ENCODE measurements at places on chromosomes 16 and 17.

DNA sequence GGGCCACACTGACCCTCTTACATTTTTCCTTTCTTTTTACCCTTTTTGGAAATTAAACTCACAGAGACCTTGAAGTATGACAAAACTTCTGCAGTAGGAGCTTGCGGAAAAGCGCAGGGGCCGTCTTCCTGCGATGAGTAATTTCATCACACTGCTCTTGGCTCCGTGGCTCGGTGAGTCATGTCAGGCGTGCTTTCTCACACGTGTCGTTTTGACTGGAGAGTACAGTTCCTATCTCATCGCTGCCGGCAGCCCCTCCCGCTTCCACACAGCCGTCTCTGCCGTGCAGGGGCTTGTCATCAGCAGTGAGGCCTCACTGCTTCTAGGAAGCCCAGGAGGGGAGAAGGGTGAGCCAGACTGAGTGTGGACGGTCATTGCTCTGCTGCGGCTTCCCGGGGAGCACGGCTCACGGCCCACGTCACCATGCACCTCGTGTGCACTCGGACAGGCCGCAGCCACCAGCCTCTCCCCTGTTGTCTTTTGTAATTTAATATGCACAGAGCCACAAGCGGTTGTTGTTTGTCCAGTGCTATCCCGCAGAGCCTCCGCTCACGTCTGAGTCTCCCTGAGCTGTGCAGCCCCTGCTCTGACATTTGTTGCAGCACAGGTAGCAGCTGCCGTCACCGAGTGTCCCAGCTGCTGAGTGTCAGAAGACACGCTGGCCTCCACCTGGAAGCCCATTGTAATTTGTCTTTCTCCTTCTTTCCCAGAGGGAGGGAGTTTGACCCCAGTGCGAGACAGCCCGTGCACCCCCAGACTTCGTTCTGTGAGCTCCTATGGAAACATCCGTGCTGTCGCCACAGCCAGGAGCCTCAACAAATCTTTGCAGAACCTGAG lies 99.4 kb upstream of the CHMP6 start:
- DNase-seq = peak; percentile 76

- DNase-seq = no peak
Observed at GRCh38 chr17:9195961-9196670, 174.8 kb downstream of the NTN1 start.

GRCh38 chr17:28368306-28368831 lies 1.7 kb downstream of the VTN start:
- no peak for DNase-seq

DNA sequence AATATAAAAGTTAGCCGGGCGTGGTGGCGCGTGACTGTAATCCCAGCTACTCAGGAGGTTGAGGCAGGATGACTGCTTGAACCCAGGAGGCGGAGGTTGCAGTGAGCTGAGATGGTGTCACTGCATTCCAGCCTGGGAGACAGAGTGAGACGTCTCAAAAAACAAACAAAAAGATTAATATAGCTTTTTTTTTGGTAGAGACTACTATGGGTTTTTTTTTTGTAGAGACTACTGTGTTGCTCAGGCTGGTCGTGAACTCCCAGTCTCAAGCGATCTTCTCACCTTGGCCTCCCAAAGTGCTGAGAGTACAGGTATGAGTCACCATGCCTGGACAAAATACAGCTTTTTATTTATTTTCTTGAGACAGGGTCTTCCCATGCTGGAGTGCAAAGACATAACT lies 20.2 kb downstream of the ZNRF1 start:
- no peak for DNase-seq

- DNase-seq = no peak
Observed at GRCh38 chr16:13936596-13937081, 16.7 kb downstream of the ERCC4 start.

DNA sequence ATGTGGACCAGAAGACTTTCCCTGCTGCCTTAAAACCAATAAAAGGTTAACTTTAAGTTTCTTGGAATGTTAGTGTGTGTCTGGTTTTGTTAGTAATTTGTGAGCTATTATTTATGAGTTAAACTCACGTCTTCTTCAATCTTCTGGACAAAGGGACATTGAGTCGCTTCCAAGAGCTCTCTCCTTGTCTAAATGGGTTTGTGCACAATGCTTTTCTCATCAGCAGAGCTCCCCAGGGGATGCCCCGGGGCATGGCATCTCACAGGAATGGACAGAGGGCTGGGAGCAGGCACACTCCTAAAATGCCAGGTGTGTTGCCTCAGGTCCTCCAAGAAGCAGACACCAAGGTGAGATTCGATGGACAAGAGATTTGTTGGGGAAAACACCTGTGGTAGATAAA lies 90.5 kb downstream of the RGS9 start:
- no peak for DNase-seq

DNA sequence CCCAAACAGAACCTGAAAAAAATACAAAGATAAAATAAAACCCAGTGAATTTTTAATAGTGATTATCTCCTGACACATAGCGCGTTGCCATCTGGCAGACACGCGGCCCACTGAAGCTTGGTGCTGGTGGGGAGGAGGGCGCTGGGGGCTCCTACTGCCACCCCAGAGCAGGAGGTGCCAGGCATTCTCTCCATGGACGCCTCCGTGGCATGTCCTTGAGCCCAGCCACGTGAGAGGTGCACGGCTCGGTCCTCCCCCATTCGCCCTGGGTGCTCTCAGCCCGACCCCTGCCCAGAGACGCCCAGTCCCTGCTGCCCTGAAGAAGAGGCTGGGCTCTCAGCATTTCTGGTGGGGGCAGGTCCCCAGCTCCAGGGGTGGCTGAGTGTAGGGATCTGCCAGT lies 142.2 kb upstream of the GSE1 start:
- DNase-seq = no peak

- no peak for DNase-seq
Observed at GRCh38 chr17:70159980-70160379, 9.4 kb upstream of the KCNJ2 start.

- no peak for DNase-seq
Observed at GRCh38 chr17:61786088-61786487, 77.2 kb downstream of the BRIP1 start.

- no peak for DNase-seq
Observed at GRCh38 chr16:10675861-10676260, 18.9 kb downstream of the TEKT5 start.

DNA sequence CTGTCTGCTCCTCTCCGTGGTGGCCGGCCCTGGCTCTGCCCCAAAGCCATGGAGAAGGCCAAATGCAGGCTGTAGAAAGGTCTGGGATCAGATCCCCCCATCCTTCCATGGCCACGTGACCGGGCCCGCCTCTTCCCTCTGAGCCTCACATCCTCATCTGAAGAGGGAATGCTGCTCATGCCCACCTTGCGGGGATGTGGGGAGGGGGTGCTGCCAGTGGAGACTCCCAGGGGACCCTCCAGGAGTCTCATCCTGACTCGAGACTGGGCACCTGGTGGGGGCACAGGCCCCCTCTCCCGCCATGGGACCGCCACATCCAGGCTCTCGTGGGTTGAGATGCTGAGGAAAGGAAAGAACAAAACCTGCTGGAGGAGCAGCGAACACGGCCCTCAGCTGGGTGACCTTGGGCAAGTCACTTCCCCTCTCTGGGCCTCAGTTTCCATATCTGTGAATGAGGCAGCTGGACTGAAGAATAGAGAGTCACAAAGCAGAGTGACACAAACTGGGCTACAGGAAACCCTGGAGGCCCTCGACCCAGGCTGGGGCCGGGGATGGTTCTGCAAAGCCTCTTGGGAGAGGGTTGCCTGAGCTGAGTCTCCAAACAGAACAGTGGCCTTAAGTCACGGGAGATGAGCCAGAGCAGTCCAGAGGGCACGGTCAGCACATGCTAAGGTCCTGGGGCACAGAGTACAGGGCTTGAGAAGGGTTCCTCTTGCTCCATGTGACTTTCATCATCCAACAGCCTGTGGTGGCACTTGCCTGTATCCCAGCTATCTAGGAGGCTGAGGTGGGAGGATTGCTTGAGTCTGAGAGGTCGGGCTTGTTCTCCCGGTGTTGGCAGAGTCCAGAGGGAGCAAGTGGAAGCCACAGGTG lies 30.1 kb downstream of the SOCS1 start:
- no peak for DNase-seq

- DNase-seq = no peak
Observed at GRCh38 chr17:78252111-78252634, 20.7 kb downstream of the TMEM235 start.

DNA sequence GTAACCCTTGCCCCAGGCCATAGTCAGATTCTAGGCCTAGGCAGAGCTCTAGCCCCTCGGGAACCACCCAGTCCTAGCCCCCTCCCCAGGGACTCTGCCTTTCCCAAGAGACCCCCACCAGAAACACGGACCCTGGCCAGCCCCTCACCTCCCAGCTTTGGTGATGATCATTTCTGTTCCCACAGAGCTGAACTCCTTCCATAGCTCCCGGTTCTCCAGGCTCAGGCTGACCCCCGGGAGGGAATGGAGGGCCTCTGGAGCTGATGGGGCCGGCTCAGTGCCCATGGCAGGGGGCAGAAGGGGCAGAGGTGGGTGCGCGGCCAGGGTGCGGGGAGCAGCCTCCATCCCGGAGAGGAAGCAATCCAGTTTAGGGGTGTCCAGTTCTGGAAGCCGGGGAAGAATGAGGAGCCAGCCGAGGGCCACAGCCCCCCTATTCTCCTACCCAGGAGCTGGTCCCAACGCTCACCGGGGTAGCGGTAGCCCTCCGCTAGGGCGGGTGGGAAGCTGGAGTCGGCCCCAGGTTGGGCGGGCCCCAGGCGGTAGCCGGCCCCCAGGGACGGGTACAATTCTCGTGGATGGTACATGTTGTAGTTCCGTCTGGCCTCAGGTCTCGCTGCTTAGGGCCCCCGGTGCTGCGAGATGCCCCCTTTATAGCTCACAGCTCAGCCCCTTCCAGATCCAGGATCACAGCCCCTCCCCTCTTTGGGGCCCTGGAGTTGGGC lies 953 bp downstream of the TBX6 start:
- no peak for DNase-seq

- no peak for DNase-seq
Observed at GRCh38 chr17:45851464-45851863, 6.8 kb downstream of the SPPL2C start.

- no peak for DNase-seq
Observed at GRCh38 chr16:38941-39892, 14.2 kb downstream of the POLR3K start.

DNA sequence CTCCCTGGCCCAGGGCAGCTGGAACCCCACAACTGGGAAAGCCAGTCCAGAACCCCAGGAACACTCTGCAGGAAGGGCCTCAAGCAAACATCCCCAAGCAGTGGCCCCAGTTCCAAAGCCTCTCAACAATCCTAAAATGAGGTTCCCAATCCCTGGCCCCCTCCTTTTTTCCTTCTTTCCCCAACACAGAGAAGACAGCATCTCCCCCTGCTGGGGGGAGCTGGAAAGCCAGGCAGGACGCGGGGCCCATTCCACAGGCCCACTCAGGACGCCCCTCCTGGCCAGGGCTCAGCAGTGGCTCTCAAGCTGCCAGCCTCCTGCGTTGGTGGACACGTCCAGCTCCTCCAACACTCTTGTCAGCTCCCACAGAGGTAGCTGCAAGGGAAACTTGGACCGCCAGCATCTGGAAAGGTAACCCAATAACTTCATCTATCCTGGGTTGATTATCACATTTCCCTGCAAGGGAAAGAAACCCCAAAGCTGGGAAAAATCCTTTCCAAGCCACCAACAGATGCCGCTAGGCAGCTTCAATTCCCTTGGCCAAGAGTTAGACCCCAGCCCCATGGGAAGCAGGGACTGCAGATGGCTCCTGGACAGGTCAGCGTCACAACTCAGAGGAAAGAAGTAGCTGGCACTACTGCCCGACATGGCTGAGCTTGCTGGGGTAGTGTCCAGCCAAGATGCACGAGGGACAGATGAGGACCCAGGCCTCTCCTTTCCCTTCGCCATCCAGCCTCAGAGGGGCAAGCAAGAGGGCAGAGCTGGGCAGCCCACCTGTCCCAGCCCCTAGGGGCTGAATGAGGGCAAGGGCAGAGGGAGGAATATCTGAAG lies 7.6 kb downstream of the HDAC5 start:
- no peak for DNase-seq

DNA sequence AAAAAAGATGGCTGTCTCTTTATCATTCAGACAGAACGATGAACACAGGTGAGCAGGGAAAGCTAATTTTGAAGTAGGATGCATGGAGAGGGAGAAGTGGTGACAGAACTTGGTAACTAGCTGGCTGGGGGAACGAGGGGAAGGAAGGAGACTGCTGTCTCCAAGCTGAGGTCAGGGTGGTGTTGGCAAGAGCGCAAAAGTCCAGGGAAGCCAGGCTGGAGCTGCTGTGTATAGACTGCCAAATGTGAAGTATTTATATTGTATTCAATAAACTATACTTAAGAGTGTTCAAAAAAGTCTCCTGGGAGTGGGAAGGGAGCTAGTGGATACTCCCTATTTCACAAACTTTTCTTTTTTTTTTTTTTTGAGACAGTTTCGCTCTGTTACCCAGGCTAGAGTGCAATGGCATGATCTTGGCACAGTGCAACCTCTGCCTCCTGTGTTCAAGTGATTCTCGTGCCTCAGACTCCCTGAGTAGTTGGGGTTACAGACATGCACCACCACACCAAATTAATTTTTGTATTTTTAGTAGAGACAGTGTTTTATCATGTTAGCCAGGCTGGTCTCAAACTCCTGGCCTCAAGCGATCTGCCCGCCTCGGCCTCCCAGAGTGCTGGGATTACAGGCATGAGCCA lies 8.2 kb downstream of the TMEM106A start:
- no peak for DNase-seq

DNA sequence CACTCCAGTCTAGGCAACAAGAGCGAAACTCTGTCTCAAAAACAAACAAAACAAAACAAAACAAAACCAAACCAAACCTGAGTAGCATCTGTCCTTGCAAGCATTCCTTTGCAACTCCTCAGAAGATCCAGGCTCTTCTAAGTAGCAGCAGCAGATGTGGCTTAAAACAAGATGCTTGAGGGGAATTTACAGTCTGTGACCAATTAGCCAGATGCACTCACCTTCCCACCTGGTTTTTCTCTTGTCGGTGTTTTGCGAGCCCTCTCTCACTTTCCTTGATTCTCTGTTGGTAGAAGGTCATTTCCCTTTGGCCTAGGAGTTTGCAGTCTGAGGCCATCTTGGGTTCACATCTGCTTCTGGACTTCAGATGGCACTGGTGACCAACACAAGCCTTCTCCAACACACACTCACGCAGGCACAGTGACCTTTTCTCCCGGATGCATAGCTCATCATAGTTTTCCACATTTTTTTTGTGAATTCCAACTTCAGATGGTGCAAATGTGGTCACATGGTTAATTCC lies 276.8 kb downstream of the STX8 start:
- DNase-seq = no peak

- no peak for DNase-seq
Observed at GRCh38 chr17:30405161-30405560, 26.4 kb downstream of the CPD start.

- peak; percentile 53 for DNase-seq
Observed at GRCh38 chr17:10327640-10328039, 45.2 kb downstream of the MYH13 start.

GRCh38 chr16:57795431-57795878 lies 6.8 kb downstream of the KIFC3 start:
- DNase-seq = peak; percentile 53

- DNase-seq = no peak
Observed at GRCh38 chr17:56540836-56541235, 52.7 kb upstream of the NOG start.
